ENCODE measurements at places on chromosomes 13 and 19.

GRCh38 chr13:79511611-79512010, 30.7 kb downstream of the NDFIP2 start:
- DNase-seq, result no peak

DNA sequence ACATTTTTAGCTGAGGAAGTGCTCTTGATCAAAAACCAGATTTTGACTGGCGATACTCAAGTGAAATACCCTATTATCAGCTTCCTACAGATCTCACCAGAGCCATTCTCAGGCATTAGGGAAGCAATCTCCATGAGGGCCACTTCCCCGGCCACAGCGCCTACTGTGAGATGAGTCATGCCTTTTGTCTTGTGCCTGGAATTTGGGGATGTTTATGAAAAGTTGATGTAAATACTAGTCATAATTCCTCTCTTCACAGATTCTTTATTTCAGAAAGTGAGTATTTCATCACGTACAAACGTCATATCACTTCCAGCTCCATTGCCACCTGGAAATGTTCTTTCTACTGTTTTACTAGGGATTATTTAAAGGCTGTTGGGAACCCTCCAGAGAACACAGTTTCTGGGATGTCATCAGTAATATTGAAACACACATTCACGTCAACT, 25.3 kb upstream of the SLC46A3 start:
- no peak for DNase-seq

GRCh38 chr19:38247126-38247525, 9.0 kb downstream of the PPP1R14A start:
- no peak for DNase-seq

- DNase-seq, result no peak
These were observed 33.5 kb upstream of the SPRY2 start for GRCh38 chr13:80374444-80374843.

DNA sequence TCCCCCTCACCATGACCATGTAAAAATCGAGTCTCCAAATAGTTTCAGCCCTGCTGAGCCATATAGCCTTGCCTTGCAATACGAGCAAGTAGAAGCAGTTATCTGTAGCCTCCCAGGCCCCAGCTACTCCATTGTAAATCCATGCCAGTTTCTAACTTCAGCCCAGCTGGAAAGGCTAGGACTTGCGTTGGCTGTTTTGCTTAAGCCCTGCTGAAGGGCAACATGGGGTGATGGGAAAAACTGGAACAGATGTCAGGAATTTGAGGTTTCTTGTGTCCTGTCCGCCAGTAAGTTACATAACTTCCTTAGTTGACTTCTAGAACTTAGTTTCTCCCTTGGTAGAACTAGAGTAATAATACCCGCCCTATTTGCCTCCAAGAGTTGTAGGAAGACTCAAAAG, 216.0 kb upstream of the SERP2 start:
- DNase-seq, result no peak

DNA sequence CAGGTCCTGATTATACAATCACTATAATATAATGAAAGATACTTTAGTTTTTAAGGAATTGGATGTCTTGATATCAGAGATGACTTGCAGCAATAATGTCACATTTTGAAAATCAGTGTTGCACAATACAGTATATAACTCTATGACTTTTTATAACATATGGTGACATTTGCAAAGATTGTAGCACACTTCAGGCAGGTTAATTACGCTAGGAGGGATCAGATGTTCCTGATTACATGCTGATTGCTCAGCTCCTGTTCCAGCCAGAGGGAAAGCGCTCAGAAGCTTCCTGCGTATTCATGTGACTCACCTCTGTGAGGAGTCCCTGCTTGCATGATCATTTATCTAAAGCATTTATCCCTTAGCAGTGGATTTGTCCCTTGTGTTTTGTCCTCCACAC, 265.6 kb downstream of the GPC5 start:
- DNase-seq, result no peak

GRCh38 chr13:101916775-101917474, 464.4 kb downstream of the ITGBL1 start:
- DNase-seq, result no peak

DNA sequence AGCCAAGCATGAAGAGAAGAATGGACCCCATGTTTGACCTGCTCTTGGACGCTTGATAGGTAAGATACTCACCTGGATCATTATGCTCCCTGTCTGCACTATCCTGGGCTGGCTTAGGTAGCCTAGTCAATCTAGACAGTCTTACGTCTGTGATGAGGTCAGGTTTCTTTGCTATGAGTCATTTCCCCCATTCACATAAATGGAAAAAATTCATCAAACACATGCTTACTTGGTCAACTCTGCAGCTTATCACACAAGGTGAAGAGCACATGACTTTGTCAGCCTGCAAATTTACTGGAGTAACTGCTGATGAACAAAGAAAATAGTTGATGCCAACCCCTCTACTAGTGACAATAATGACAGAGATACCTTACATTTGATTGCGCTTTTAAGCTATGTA, 170.0 kb downstream of the NUFIP1 start:
- no peak for DNase-seq

DNA sequence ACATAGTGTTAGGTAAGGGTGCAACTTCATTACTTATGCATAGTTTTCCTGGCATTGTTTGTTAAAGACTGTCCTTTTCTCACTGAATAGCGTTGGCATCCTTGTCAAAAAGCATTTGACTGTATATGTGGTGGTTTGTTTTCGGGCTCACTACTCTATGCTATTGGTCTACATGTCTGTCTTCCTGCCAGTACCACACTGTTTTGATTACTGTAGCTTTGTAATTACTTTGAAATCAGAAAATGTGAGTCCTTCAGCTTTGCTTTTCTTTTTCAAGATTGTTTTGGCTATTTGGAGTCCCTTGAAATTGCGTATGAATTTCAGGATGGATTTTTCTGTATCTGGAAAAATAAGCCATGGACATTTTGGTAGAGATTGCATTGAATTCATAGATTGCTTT, 56.0 kb downstream of the IFT88 start:
- DNase-seq, result no peak

DNA sequence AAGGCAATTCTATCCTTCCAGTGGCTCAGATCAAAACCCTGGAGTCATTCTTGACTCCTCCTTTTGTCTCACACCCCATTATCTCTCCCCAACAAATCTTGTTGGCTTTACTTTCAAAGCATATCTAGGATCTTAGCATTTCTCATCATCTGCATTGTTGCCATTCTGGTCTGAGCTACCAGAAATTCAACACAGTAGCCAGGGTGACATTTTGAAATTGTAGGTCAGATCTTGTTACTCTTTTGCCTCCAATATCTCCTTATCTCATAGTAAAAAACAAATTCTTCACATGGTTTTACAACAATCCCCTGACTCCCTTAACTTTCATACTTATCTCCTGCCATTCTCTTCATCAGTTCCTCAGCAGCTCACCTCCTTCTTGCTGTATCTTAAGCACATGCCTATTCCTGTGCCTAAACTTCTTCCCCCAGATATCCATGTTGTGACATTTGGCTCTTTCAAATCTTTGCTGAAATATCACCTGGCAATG, 115.8 kb downstream of the KLF5 start:
- no peak for DNase-seq

- peak; percentile 50 for DNase-seq
These were observed at the start of gene CADM4 for GRCh38 chr19:43639519-43640423. Gene CADM4 (minus strand): TSS chr19:43639850. CDS start chr19:43639790, 60 bp downstream.

GRCh38 chr13:24727731-24728601, 36.0 kb upstream of the RNF17 start:
- peak; percentile 83 for DNase-seq

DNA sequence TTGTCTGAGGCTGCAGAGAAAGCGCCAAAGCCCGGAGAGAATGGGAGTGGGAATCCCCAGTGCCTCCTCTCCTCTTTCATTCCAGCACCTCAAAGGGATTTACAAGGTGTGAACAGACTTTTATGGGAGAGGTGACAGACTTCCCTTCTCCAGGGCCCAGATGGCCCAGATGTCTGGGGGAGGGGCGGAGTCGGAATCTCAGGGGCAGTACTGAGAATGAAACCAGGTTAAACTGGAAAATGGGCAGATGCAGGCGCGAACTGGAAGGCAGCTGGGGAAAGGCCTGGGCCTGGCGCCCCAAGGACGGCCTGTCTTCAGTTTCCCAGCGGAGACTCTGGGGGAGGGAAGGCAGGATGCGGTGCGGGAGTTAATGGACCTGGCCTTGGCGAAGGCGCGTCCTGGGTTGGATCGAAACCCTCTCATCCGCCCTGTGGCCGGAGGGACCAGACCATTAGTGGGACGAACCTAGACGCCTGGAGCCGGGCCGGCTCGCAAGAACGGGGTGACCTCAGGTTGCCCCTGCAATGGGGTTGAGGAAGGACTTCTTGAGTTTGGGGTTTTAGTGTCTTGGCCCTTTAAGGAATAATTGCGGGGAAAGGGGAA, 592 bp upstream of the TRIP10 start:
- DNase-seq, result no peak

DNA sequence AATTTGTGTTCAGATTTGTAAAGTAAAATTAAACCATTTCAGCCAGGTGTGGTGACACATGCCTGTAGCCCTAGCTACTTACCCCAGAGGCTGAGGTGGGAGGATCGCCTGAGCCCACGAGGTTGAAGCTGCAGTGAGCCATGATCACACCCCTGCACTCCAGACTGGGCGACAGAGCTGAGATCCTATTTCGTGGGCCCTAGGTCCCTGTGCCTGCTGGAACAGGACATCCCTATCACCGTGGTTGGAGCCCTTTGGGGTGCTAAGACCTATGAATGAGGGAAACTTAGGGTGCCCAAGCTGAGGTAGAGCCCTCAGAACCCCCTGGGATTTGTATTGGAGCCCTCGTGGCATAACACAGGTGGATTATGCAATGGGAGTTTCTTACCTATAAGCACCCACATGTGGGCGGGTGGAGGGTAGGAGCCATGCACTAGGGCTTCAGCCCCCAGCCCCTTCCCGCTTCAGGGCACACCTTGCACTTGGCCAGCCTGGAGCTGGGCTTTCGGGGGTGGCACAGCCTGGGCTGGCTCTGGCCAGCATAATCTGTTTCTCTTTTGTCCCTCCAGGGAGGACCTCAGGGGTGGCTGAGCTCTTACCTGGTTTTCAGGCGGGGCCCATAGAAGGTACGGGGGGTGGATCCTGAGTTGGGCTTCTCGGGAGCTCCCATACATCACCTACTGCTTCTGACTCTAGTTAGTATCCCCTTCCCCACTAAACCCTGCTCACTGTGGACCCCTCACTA, 7.2 kb upstream of the USF2 start:
- DNase-seq, result no peak

- DNase-seq, result no peak
These were observed 47.9 kb downstream of the CERS4 start for GRCh38 chr19:8257052-8257443.

- DNase-seq, result no peak
These were observed 8.3 kb upstream of the KCNN4 start for GRCh38 chr19:43789029-43789428.

DNA sequence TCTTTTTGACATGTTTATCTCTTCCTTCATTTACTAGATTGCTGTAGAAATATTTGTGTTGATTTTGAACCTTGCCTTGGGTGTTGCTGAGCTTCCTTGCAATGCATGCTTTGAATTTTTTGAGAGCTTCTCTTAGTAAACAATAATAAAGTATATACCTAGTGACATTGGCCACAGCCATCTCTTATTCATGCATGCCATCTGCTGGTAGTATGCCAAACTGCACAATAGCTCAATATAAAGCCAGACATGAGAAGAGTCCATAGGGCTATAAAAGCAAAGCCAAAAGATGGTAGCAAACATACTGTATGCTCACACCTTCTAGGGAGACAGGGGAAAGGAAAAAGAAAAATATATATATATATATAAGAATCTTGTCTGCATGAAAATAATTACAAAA, 18.9 kb upstream of the ZSCAN5A start:
- peak; percentile 25 for DNase-seq

- DNase-seq, result no peak
These were observed 53.6 kb downstream of the ZAR1L start for GRCh38 chr13:32261567-32261966.

- DNase-seq, result no peak
These were observed 6.2 kb upstream of the SPART start for GRCh38 chr13:36352350-36352749.

- no peak for DNase-seq
These were observed 73.9 kb downstream of the KCTD12 start for GRCh38 chr13:76812206-76812897.

- no peak for DNase-seq
These were observed 25.6 kb upstream of the CXCL17 start for GRCh38 chr19:42468273-42468796.
